Right cardiac atrium (tissue), 5 donors: ENCODE measurements at places on chromosomes 5 and 9. TPM values are rescaled to one million over a fixed set of nuclear protein-coding genes. Genes with fewer than 3 reads are reported as not detected.

SOHLH1 gene
- not detected for total RNA-seq

GRCh38 chr9:7859701-7860334 lies 60.2 kb upstream of the DMAC1 start:
- no peak for DNase-seq

- DNase-seq: no peak
These were observed 158.5 kb downstream of the NTRK2 start for GRCh38 chr9:84828046-84828445.

- DNase-seq: no peak
These were observed 24.3 kb upstream of the PRRC1 start for GRCh38 chr5:127492854-127493738.
